CD8-positive, alpha-beta memory T cell (primary cell): ENCODE measurements at places on chromosomes 12 and 14. TPM values are rescaled to one million over a fixed set of nuclear protein-coding genes. Genes with fewer than 3 reads are reported as not detected.

- H3K27ac ChIP-seq, result peak overlapping the region; percentile 4
- H3K4me3 ChIP-seq, result peak overlapping the region; percentile 10
- no peak for DNase-seq
- peaks cover 59% of the 10 kb centered on the region for H3K4me1 ChIP-seq
Observed at GRCh38 chr14:91232603-91233002, 11.9 kb downstream of the GPR68 start.

GRCh38 chr14:101879529-101880336, 84.6 kb upstream of the DYNC1H1 start:
- no peaks in the 10 kb centered on the region for H3K27me3 ChIP-seq
- H3K36me3 ChIP-seq, result peaks cover 66% of the 10 kb centered on the region
- peaks cover 61% of the 10 kb centered on the region for H3K4me1 ChIP-seq
- no peak overlapping the region for H3K27ac ChIP-seq

GRCh38 chr12:10551375-10551774, 45.7 kb downstream of the EIF2S3B start:
- no peaks in the 10 kb centered on the region for H3K27me3 ChIP-seq
- no peak for DNase-seq
- H3K27ac ChIP-seq, result no peak overlapping the region
- no peak overlapping the region for H3K4me3 ChIP-seq
- H3K4me1 ChIP-seq, result peaks cover 11% of the 10 kb centered on the region
- H3K36me3 ChIP-seq, result no peaks in the 10 kb centered on the region

DNA sequence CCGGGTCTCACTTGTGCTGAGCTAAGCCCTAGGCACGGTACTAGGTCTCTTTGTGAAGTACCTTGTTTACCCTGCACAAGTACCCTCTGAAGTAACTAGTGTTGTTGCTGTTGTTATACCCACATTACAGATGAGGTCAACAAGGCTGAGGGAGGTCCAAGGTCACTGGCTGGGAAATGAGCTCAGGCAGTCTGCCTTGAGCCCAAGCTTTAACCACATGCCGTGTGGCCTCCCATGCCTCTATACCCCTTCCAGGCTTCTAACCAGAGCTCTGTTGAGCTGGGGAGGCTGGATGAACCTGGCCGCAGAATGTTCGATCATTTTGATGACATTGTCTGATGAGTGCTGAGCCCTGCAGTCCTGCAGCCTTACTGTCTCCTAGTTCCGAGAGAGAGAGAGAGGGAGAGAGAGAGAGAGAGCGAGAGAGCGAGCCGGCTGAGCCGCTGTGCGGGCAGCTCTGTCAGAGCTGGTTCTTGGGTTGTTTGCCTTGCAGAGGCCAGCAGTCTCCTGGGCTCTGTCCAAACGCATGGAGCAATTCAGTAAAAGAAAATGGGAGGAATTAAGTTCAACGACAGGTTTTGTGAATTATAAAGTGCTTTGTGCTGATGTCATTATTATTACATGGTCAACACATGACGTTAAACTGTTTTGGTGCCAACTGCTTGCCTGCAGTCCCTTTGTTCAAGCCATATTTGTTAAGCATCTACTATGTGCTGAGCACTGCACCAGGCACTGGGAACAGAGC, 13.1 kb downstream of the JDP2 start:
- DNase-seq, result no peak
- no peaks in the 10 kb centered on the region for H3K27me3 ChIP-seq
- H3K36me3 ChIP-seq, result no peaks in the 10 kb centered on the region
- H3K4me1 ChIP-seq, result no peaks in the 10 kb centered on the region
- no peak overlapping the region for H3K27ac ChIP-seq
- H3K4me3 ChIP-seq, result no peak overlapping the region

GRCh38 chr12:29229937-29230336, 80.9 kb downstream of the FAR2 start:
- DNase-seq, result no peak
- no peaks in the 10 kb centered on the region for H3K27me3 ChIP-seq
- H3K36me3 ChIP-seq, result no peaks in the 10 kb centered on the region
- no peak overlapping the region for H3K27ac ChIP-seq
- no peaks in the 10 kb centered on the region for H3K4me1 ChIP-seq
- H3K4me3 ChIP-seq, result no peak overlapping the region

GRCh38 chr12:57027011-57027804, 10.9 kb upstream of the TAC3 start:
- H3K36me3 ChIP-seq, result no peaks in the 10 kb centered on the region
- peaks cover 46% of the 10 kb centered on the region for H3K4me1 ChIP-seq
- no peak overlapping the region for H3K27ac ChIP-seq
- no peak for DNase-seq

GRCh38 chr12:94616203-94616729, 34.1 kb downstream of the TMCC3 start:
- no peaks in the 10 kb centered on the region for H3K36me3 ChIP-seq
- no peaks in the 10 kb centered on the region for H3K27me3 ChIP-seq
- H3K27ac ChIP-seq, result no peak overlapping the region
- no peaks in the 10 kb centered on the region for H3K4me1 ChIP-seq
- DNase-seq, result no peak

- no peak overlapping the region for H3K27ac ChIP-seq
- no peak overlapping the region for H3K4me3 ChIP-seq
- no peaks in the 10 kb centered on the region for H3K4me1 ChIP-seq
Observed at GRCh38 chr12:83018088-83018487, 331.4 kb downstream of the TMTC2 start.

- no peaks in the 10 kb centered on the region for H3K27me3 ChIP-seq
- H3K27ac ChIP-seq, result no peak overlapping the region
- H3K4me1 ChIP-seq, result peaks cover 43% of the 10 kb centered on the region
- H3K4me3 ChIP-seq, result no peak overlapping the region
- no peak for DNase-seq
Observed at GRCh38 chr14:70893062-70893845, 14.0 kb upstream of the PCNX1 start.

GRCh38 chr14:28656704-28657255, 109.8 kb upstream of the FOXG1 start:
- no peaks in the 10 kb centered on the region for H3K27me3 ChIP-seq
- no peaks in the 10 kb centered on the region for H3K36me3 ChIP-seq
- H3K4me1 ChIP-seq, result no peaks in the 10 kb centered on the region
- no peak overlapping the region for H3K4me3 ChIP-seq
- DNase-seq, result no peak

DNA sequence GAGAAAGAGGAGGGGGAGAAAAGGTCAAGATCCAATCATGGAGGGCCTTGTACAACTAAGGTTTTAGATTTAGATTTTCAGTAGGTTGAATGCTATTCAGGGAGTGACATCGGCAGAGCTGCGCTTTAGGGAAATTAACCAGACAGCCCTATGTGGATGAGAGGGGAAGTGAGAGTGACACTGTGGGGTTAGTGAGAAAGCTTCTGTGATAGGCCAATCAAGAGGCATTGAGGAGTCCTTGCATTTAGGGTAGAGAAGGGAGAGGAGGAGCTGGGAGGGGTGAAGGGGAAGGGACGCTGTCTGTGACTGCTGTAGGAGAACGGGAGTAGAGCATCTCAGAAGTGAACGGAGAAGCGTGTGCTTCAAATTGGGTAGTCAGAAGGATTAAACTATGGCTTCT, 3.4 kb downstream of the HSD17B6 start:
- no peak overlapping the region for H3K27ac ChIP-seq
- no peak for DNase-seq
- no peaks in the 10 kb centered on the region for H3K27me3 ChIP-seq
- H3K4me3 ChIP-seq, result no peak overlapping the region
- H3K36me3 ChIP-seq, result no peaks in the 10 kb centered on the region
- no peaks in the 10 kb centered on the region for H3K4me1 ChIP-seq

GRCh38 chr12:54657105-54657607, 9.0 kb upstream of the DCD start:
- no peak for DNase-seq
- H3K36me3 ChIP-seq, result no peaks in the 10 kb centered on the region
- H3K4me1 ChIP-seq, result no peaks in the 10 kb centered on the region
- peaks cover 4% of the 10 kb centered on the region for H3K27me3 ChIP-seq

DNA sequence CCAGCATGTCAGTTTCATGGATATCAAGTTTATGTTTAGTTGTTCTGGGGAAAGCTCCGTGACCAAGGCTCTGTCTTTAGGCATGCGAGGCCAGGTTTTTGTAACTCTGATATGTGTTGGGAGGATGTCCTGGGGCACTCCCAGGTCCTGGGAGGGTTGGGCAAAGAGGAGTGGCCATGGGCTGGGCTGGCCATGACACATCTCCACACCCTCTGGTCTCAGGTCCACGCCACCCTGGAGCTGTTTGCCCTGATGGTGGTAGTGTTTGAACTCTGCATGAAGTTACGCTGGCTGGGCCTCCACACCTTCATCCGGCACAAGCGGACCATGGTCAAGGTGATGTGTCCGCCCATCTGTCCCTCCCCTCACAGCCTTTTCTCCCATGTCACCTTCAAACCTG, 46.4 kb downstream of the TPCN1 start:
- DNase-seq, result no peak
- H3K27ac ChIP-seq, result no peak overlapping the region
- H3K4me3 ChIP-seq, result no peak overlapping the region
- H3K36me3 ChIP-seq, result peaks cover 32% of the 10 kb centered on the region

DNA sequence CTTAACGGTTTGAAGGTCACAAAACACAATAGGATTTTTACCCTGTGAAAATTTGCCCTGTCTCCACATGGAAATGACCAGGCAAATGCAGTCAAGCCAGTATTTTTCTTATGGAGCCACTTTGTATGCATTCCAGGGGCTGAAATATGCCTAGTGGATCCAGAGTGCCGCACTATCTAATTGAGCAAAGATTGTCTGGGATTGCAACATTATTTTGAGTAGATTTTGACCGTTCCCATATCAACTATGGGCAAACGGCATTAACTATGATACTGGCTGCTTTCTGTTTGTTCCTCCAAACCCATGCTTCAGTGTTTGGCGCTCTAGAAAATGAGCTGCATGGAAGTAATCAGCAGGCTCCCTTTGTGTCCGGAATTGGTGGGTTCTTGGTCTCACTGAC, 223.0 kb downstream of the BTG1 start:
- H3K4me3 ChIP-seq, result no peak overlapping the region
- H3K27me3 ChIP-seq, result no peaks in the 10 kb centered on the region
- peaks cover 13% of the 10 kb centered on the region for H3K4me1 ChIP-seq
- no peaks in the 10 kb centered on the region for H3K36me3 ChIP-seq

The CELA1 gene
- not detected for total RNA-seq
